Muscle of back (tissue), 13 donors: ENCODE measurements at places on chromosomes 5 and 9.

DNA sequence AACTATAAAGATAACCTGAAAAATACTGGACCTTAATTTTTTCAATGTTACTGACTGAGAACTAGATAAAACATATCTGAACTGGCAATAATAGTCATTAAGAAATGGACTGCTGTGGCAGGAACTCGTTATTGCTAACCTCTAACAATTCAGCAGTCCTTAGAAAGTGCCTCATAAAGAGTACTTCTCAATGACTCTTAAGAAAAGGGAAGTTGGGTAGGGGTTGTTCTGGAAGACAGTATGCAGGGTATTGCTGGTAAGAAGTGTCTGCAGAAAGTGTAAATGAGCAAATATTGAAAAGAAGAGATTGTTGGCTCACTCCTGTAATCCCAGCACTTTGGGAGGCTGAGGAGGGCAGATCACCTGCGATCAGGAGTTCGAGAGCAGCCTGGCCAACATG is 27.9 kb downstream of the FOXD1 start:
- DNase-seq = no peak

DNA sequence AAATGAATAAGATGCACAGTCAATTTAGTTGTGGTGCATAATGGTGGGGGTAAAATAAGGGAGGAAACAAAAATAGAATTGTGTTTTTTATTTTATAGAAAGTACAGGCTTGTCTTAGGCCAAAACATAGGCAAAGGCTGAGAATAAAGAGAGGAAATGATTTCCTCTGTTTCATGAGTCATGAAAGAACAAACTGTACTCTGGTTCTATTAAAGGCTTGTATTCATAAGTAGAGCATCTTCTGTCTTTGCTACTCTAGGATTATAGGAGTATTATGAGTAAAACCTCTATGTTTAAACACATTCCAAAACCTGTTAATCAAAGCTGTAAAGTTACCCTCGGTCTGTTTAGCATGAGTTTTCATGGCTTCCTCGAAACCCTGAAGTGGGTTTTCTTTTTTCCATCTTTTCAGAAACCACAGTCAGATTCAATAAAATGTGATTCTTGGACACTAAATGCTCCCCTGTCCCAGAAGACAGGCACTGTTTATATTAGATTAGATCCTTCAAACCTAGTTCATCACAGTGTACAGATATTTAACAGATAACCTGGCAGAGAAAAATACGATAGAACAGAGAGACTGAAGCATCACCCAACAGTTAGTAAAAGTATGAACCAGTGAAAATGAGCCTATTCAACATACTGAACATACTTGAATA is 473.9 kb upstream of the CYLC2 start:
- no peak for DNase-seq

DNA sequence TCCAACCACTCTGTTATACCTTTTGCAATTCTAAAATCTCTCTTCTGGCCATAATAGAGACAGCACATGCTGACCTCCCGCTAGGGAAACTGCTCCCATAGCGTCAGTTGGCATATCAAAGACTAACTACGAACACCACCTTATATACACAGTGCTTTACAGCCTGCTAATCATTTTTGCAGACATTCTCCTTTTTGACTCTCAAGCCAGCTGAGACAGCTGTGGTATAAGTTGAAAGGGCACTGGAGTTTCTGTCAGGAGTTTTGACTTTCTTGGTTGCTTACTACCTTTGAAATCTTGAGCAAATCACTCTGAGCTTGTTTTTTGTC is 160.2 kb upstream of the TBCA start:
- DNase-seq = no peak

DNA sequence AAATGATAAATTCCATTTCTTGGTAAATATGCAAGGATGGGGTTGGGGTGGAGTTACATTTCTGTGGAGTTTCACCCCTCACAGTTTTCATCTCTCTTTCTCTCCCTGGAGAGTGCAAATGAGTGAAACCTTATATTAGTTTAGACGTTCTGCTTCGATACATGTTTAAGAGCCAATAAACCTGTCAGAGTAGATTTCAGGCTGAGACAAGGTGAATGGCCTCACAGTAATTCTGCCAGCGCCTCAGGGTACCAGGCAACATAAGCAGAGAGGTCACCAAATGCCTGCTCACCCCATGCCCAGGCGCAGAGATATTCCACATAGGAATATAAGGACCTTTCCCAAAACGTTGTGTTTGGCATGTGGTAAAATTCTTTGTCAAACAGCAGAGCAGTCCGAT is 154.9 kb upstream of the VLDLR start:
- DNase-seq = no peak

- DNase-seq = no peak
Observed at GRCh38 chr9:11338130-11338529, 725.3 kb upstream of the PTPRD start.
